CD14-positive monocyte (primary cell): ENCODE measurements at places on chromosomes 16 and 17.

DNA sequence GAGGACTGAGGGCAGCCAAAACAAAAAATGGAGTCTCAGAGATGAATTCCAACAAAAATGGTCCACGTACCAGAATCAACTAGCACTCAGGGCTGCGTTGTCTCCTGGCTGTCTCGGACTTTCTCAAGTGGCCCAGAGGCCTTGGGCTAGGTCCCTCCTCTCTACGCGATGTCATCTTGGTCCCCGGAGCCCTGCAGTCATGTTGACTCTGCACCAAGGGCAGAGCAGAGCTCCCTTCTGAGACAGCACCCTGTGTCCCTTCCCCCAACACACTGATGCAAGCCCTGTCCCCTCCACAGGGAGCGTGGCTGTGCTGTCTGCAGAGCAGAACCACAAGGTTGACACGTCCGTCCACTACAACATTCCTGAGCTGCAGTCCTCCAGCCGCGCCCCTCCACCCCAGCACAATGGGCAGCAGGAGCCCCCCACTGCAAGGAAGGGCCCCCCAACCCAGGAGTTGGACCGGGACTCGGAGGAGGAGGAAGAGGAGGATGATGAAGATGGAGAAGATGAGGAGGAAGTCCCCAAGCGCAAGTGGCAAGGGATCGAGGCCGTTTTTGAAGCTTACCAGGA, 20.8 kb downstream of the GINS2 start:
- H3K4me1 ChIP-seq = no peaks in the 10 kb centered on the region
- H3K27ac ChIP-seq = no peak overlapping the region
- H3K27me3 ChIP-seq = no peaks in the 10 kb centered on the region
- H3K4me3 ChIP-seq = no peak overlapping the region

DNA sequence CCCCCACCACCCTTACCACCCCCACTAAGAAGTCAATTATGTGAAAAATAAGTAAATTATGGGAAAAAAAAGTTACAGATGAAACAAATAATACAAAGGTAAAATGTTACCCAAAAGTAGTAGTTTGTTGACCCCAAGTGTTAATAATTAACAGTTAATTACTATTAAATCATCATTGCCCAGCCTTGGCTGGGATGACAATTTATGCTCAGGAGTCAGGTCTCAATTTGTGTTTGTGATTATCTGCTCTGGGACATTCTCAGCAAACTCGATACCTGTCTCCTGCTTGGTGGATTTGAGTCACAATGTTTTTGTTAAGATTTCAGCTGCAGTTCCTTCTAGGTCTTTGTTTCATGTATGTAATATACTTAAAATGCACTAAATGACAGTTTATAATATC, 172.3 kb upstream of the IRX3 start:
- H3K4me1 ChIP-seq = no peaks in the 10 kb centered on the region
- no peak overlapping the region for H3K4me3 ChIP-seq
- no peak for DNase-seq
- no peaks in the 10 kb centered on the region for H3K27me3 ChIP-seq
- H3K36me3 ChIP-seq = no peaks in the 10 kb centered on the region

- H3K27me3 ChIP-seq = no peaks in the 10 kb centered on the region
- peaks cover 38% of the 10 kb centered on the region for H3K4me1 ChIP-seq
- H3K4me3 ChIP-seq = no peak overlapping the region
- no peaks in the 10 kb centered on the region for H3K36me3 ChIP-seq
- DNase-seq = no peak
Observed at GRCh38 chr17:76254275-76254674, 10.9 kb upstream of the UBALD2 start.

DNA sequence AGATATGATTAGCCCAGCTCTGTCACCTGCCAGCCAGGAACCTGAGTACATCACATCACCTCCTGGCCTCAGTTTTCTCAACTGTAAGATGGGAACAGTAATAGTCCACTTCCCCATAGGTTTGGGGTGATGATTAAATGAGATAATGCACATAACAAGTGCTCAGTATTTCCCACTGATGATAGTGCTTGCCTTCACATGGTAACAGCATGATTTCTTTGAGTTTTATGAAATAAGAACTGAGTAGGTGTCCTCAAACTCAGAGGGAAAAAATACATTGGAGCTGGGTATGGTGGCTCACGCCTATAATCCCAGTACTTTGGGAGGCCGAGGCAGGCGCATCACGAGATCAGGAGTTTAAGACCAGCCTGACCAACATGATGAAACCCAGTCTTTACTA, 30.1 kb upstream of the SNN start:
- DNase-seq = no peak
- no peak overlapping the region for H3K27ac ChIP-seq
- no peaks in the 10 kb centered on the region for H3K27me3 ChIP-seq
- H3K36me3 ChIP-seq = no peaks in the 10 kb centered on the region
- H3K4me1 ChIP-seq = peaks cover 40% of the 10 kb centered on the region

DNA sequence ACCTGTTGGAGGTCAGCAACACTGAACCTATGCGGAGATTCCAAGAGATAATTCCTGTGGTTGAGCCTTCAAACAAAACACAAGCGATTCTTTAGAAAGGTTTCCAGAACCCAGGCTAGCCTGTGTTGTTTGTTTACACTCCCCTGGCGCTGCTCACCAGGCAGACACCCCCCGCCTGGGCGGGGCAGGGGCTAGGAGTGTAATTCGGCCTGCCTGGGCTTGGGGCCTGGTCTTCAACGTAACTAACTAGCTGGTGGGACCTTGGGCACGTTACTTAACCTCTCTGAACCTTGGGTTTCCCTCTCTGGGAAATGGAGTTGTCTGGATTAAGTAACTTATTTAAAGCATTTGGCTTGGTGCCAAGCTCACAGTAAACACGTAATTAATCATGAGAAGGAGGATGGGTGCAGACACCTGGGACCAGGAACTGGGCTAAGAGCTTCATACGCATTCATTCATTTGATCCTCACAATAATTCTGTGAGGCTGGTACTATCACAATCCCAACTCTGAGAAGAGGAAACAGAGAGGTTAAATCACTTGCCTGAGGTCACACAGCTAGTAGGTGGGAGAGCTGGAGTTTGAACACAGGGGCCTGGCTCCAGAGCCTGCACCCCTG, 7.6 kb upstream of the ARHGAP27 start:
- H3K4me1 ChIP-seq = no peaks in the 10 kb centered on the region
- no peak overlapping the region for H3K27ac ChIP-seq
- no peaks in the 10 kb centered on the region for H3K27me3 ChIP-seq
- H3K4me3 ChIP-seq = no peak overlapping the region
- H3K36me3 ChIP-seq = peaks cover 81% of the 10 kb centered on the region
- DNase-seq = no peak
